ENCODE measurements at places on chromosomes 1 and 21.

GRCh38 chr1:190154744-190155143, 322.9 kb downstream of the BRINP3 start:
- no peak for DNase-seq

DNA sequence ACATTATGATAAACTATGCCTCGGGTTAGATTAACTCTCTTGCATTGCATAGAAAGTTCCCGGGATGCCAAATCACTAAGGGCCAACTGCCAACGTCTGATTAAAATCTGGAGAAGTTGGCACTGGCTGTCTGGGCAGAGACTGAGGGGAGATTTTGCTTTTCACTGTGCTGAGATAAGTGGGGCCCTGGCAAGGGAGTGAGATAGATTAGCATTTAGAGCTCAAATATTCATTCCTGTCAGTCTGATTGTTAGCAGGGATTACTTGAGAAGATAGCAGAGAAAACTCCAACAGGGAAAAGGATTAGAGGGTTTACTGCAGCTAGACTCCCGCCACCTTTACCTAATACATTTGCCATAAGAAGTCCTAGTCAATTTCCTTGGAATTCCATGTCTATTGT, 714.1 kb upstream of the CHRM3 start:
- DNase-seq = no peak

- DNase-seq = no peak
These were observed 1748.6 kb downstream of the BRINP3 start for GRCh38 chr1:188729039-188729438.

- no peak for DNase-seq
These were observed 28.4 kb upstream of the AGPAT3 start for GRCh38 chr21:43836616-43837015.

DNA sequence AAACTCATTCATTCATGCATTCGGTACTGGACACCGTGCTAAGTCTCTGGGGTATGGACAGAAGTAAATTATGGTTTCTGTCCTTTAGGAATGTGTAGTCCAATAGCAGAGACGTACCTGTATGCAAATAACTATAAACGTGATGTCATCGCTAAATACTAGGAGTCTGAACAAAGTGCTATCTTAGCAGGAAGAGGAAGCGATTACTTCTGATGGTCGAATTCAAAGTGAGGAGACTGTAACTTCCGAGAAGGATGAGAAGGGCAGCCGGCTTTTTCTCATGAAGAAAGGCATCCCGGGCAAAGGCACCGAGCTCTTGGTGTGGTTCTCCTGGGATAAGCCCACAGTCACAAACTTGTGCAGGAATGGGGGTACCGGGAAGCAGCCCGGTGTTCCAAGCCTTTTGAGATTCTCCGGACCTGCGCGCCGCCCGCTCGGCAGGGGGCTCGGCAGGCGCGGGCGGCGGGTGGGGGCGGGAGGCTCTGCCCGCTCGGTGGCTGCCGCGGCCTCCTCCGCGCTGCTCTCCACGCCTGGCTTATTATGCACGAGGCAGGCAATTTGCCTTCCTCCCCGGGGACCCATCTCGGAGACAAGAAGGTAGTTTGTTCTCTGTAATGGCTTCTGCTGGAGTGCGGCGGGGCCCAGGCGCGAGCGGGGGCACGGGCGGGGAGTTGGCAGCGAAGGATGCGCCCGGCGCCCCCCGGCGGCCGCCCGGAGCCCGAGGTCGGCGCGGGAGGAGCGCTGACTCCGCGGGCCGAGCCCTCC, 67.5 kb upstream of the CD1D start:
- DNase-seq = no peak

- no peak for DNase-seq
These were observed 64.8 kb downstream of the PRDM2 start for GRCh38 chr1:13764588-13765332.

- DNase-seq = no peak
These were observed 203.5 kb downstream of the NTNG1 start for GRCh38 chr1:107344268-107344760.

GRCh38 chr1:230122366-230123279, 55.6 kb downstream of the GALNT2 start:
- no peak for DNase-seq

DNA sequence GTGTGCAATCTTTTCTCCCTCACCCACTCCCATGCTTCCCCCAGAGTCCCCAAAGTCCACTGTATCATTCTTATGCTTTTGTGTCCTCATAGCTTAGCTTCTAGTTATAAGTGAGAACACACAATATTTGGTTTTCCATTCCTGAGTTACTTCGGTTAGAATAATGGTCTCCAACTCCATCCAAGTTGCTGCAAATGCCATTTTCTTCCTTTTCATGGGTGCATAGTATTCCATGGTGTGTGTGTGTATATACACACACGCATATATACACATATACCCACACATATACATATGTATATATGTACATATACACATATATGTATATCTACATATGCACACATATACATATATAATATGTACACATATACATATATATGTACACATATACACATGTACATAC, 69.3 kb downstream of the ERG start:
- no peak for DNase-seq

DNA sequence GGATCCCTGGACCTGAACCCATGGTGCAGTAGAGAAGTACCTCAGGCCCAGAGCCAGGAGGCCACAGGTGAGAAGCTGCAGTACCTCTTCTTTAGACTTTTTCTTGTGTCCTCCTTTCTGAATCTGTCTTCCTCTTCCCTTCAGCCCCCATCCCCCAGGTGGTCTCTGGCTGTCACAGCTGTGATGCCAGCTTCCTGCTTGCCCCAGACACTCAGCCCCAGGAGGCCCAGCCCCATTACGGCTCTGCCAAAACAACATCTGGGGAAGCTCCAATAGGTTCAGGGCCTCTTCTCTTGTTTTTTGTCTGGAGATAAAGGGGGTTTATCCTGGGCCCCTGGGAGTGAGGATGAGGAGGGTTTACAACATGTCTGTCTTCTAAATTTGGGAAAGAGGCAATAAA, 9.5 kb upstream of the BTG2 start:
- DNase-seq = no peak

DNA sequence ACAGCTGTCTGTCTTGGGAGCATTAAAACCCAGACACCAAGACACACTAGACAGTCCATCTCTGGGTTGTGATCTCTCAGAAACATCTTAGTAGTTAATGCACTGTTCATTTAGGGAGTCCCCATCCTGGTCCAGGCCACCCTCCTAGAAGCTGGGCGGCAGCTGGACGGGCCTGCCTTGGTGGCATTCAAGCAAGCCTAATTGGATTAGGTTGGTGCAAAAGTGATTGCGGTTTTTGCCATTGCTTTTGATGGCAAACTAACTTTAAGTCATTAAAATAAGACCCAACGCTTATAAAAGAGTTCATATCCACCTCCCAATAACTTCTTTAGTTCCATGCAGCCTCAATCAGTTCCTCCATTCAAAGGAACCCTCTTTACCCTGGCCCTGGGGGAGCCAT, 21.7 kb downstream of the ATP5PO start:
- no peak for DNase-seq

- no peak for DNase-seq
These were observed 16.7 kb upstream of the TIAM1 start for GRCh38 chr21:31360717-31361116.

DNA sequence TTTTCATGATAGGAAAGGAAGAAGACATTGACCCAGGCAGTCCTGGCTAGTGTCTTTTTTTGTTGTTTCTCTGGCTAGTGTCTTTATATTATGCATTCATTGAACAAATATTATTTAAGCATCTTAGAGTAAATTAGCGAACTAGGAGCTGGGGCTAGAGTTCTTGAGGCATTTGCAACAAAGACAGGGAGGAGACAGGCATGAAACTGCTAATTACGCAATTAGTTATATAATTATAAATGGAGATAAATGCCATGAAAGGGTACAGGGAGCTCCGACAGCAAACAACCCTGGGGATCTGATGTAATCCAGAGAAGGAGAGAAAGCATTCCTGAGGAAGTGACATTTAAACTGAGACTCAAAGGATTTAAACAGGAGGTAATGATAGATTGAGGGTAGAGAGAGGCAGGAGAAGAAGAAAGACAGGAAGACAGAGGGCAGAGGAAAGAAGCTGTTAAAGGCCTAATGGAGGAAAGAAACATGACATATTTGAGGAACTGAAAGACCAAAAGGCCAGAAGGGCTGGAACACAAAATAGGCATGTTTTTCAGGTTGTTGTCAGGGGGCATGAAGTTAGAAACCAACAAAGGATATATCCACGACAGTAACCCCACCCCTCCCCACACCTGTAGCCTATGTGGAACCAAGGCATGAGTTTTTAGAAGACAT, 99.5 kb upstream of the GJB5 start:
- DNase-seq = no peak

- DNase-seq = no peak
These were observed 81.7 kb upstream of the TMPRSS2 start for GRCh38 chr21:41589620-41590175.

All from CD4-positive, CD25-positive, alpha-beta regulatory T cell (primary cell).